WTC11 (cell line): ENCODE measurements at places on chromosomes 12 and 14. TPM values are rescaled to one million over a fixed set of nuclear protein-coding genes. Genes with fewer than 3 reads are reported as not detected.
A peak's percentile ranks its signal among the peaks of the same experiment; 100 is the strongest.

FERMT2 gene
- 87.8 to 97.7 TPM (median 92.8 TPM) in 3 replicates for total RNA-seq

PTCSC3 gene
- total RNA-seq: not detected in 3 replicates

CTSG gene
- total RNA-seq: not detected in 3 replicates

SPTSSA gene
- total RNA-seq: 21.7 to 24.5 TPM (median 22.5 TPM) in 3 replicates

PSMA3 gene
- 260 to 286 TPM (median 270 TPM) in 3 replicates for total RNA-seq

SCFD1 gene
- 69.1 to 79.1 TPM (median 77.5 TPM) in 3 replicates for total RNA-seq

DNA sequence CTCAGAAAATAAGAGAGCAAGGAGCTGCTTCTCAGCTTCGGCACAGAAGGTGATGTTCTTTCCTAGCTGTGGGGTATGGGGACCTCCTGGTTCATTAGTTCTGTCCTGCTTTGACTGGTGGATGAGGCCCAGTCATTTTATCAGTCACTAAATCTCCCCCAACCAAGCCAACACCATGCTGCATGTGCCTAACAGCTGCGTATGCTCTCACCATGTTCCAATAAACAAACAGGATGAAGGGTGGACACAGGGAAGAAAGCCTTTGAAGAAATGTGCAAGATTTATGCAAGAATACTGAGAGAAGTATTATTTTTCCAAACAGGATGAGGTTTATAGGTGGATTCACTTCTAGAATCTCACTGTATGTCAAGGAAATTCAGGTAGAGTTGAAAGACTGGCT lies 156.2 kb downstream of the TMEM132C start:
- DNase-seq: no peak
- peaks cover 79% of the 10 kb centered on the region for H3K36me3 ChIP-seq
- H3K4me3 ChIP-seq: no peak overlapping the region

DNA sequence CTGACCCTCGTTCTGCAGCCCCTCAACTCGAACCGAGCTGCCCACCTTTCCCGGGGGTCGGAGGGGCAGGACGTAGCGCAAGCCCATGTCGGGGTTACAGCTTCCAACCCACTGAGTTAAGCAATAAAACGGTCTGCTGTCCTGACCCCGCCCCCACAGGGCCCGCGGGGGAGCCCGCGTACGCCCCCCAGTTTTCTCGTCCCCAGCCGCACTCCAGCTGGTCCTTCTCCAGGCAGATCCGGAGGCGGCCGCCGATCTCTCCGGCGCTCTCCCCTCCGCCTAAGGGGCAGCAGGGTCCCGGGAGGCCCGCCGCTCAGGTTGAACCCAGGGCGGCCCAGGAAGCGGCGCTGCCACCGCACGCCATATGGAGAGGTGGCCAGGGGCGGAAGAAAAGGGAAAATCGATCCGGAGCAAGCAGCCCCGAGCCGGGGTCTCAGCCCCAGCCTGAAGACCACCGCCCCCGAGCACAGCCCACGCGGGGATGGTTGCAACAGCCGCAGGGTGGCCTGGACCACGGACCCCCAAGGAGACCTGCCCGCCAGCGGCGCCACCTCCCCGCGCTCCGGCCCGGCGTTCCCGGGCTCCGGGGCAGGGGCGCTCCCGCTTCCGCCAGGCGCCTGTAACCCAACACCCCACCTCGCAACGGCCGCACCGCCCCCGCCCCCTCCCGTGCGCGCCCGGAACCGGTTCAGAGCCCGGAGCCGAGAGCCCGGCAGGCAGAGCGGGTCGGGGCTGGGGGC lies 760 bp downstream of the ACTN1 start:
- H3K36me3 ChIP-seq: peaks cover 19% of the 10 kb centered on the region
- H3K4me1 ChIP-seq: peaks cover 47% of the 10 kb centered on the region
- H3K27me3 ChIP-seq: peaks cover 7% of the 10 kb centered on the region
- H3K27ac ChIP-seq: 0 out of 2 replicates have a peak overlapping the region, but pooled peaks have one; percentile 26
